Urinary bladder (tissue), 4 donors: ENCODE measurements at places on chromosomes 7 and 10. TPM values are rescaled to one million over a fixed set of nuclear protein-coding genes. Genes with fewer than 3 reads are reported as not detected.

The TRIP6 gene
- 80.0 TPM for polyA plus RNA-seq

The RBP3 gene
- polyA plus RNA-seq = not detected

The RBP4 gene
- polyA plus RNA-seq = 40.6 TPM

The FAM131B gene
- 3.2 TPM for polyA plus RNA-seq

The UCN3 gene
- polyA plus RNA-seq = not detected

The CXCL12 gene
- polyA plus RNA-seq = 49.2 TPM

The SLC18A3 gene
- polyA plus RNA-seq = 0.70 TPM

The WNT8B gene
- 0.08 TPM for polyA plus RNA-seq

The ELN gene
- polyA plus RNA-seq = 191 TPM

The GIMAP8 gene
- 14.3 TPM for polyA plus RNA-seq

The COA1 gene
- polyA plus RNA-seq = 28.2 TPM

The FAM25A gene
- not detected for polyA plus RNA-seq

The PNLIP gene
- 0.11 TPM for polyA plus RNA-seq

The SORBS1 gene
- polyA plus RNA-seq = 697 TPM

The LFNG gene
- polyA plus RNA-seq = 10.7 TPM

The MSMB gene
- polyA plus RNA-seq = 1.1 TPM

The HYAL4 gene
- polyA plus RNA-seq = not detected

DNA sequence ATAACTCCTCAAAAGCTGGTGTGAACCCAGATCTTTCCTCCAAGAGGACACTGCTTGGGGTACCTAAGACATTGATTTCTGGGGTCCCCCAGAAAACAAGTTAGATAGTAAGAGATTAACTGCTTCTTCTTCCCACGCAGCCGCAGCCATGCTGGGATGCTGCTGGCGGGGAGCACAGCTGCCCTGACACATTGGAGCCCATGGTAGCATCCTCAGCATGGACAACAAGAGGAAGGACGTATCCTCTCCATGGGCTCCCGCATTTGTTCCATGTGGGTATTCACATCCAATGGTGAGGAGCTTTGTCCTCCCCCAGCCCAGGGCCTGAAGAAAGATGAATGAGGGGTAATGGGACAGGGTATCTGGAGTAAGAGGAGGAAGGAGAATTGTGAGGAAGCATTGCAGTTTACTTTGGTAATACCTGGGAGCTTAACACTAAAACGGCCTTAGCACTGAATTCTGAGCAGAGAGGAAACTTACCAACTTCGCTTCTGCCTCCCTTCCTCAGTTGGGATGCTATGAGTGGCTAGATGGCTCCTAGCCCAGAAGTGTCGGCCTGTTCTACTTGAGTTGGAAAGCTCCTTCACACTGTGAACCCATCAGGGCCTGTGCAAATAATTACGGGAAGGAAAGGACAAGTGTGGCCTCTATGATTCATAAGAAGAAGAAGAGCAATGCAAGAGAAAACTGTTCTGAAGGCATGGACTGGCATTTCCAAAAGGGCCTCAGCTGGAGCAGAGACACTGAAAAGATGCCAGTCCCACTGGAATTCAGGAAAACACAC, 43.9 kb downstream of the C10orf120 start:
- DNase-seq = no peak

DNA sequence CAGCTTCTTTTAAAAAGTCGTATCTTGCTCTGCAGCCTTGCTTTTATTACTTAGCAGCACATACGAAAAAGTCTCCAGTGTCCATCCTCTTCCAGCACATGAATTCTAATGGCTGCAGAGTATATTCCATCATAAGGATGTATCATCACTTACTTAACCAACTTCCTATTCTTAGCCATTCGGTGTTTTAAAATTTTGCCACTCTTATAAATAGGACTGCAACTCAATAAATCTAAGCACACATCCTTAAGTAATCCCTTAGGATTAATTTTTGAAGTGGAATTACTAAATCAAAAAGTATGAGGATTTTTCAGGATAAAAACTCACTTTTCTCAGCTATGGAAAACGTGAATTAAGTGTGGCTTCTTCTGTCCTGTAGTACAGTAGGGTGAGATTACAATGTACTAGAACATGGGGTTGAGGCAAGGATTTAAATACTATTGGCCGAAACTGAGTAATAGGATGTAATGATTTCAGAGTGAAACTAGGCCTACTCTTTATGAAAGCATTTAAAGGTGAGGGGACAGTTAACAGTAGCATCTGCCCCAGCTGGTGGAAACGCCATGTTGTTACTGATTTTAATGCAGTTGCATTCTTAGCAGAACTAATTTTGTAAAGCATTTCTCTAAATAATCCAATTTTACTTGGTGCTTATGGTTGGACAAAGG, 1035.5 kb downstream of the LRMDA start:
- no peak for DNase-seq

DNA sequence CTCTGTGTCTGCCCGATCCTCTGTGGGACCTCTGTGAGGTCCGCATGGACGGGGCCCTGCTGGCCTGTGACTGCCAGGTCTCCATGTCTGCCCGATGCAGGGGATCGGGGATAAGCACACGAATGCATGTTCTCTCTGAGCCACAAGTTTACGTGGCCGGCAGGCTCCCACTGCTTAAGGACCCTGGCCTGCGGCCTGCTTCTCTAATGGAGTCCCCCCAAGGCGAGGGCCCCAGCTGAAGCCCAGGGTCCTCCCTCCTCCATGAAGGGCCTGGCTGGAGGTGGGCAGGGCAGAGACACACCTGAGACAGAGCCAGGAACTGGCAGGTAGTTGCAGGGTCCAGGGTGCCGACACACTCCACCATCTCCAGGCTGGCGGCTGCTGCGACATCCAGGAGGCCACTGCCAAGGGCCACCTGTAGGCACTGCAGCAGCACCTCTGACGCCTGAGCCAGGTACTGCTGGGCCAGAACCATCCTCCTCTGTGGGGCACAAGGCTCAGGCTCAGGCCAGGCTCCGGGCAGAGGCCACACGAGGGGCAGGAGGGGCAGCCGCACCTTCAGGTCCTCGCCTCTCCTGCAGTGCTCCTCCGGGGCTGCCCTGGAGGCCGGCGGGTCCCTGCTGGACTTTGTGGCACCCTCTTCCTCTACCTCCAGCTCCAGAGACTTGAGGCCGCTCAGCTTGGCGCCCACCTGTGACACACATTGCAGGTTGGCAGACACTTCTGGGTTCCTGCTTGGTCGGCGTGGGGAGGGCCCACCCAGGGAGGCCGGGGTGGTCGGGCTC, 60.9 kb upstream of the NKX6-2 start:
- DNase-seq = no peak

GRCh38 chr7:44310221-44310848, 15.1 kb downstream of the CAMK2B start:
- no peak for DNase-seq

DNA sequence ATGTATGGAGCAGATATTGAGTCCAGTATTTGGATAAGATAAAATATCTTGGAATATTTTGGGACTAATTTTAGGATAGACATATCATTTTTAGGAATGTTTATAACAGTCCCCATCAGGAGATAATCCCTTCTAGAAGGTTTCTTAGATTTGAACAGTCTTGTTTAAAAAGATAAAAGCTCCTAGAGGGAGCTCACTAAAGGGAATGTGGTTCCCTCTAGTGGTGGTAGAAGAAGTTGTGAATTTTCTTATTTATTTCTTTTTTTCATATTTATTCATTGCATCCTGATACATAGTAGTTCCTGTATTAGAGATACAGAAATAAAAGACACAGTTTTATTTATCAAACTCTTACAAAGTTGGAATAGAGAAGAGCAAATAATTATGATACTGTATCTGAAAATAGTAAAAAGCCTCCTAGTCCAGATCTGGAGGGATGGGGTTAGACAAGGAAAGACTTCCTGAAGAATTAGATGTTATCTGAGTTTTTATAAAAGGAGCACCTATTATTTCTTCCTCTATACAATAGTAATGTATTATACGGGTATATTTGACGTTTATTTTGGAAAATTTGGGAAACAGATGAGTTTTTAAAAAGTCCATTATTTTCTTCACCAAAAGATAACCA, 24.5 kb upstream of the KLF14 start:
- no peak for DNase-seq

DNA sequence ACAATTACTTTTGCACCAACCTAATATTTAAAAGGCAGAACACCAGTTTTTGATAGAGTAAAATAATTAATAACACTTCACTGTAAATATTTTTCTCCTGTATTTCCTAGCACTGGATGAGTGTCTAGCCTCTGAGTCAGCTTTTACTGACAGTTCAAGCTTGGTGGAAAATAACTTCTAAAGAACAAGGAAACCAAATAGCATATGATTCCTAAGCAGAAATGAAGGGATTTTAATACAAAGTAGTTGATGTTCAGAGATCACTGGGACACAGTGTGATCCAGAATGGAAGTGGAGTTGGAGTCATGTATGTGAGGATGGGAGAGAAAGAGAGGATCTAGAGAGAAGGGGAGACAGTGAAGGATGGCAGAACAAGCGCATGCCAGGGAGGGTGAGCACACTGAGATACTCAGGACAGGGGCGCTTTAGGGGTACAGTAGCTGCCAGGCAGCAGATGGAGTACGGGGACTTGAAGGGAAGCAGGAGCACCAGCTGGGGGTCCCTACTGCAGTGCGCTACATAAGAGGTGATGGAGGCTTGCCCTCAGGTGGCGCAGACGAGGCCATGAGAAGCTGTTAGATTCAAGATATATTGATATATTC, 117.9 kb upstream of the KLF6 start:
- no peak for DNase-seq

- DNase-seq = no peak
Measured at GRCh38 chr10:80599424-80599847, 61.7 kb downstream of the SH2D4B start.

- no peak for DNase-seq
Measured at GRCh38 chr7:116393654-116394053, 105.9 kb upstream of the CAV2 start.

DNA sequence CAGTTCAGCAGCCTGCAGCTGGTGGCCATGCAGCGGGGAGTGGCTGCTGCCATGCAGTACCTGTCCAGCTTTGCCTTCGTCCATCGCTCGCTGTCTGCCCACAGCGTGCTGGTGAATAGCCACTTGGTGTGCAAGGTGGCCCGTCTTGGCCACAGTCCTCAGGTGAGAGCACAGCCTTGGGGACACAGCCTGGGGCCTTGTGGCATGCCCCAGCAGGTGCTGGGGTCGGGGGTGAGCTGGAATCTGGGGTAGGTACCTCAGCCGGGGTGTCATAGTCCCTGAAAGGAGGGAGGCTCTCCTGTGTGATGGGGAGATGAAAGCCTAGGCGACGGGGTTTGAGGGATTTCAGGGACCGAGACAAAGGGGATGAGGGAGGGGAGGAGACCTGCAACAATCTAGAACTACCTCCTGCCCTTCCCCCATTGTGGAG, 14.1 kb downstream of the EPHB6 start:
- no peak for DNase-seq

DNA sequence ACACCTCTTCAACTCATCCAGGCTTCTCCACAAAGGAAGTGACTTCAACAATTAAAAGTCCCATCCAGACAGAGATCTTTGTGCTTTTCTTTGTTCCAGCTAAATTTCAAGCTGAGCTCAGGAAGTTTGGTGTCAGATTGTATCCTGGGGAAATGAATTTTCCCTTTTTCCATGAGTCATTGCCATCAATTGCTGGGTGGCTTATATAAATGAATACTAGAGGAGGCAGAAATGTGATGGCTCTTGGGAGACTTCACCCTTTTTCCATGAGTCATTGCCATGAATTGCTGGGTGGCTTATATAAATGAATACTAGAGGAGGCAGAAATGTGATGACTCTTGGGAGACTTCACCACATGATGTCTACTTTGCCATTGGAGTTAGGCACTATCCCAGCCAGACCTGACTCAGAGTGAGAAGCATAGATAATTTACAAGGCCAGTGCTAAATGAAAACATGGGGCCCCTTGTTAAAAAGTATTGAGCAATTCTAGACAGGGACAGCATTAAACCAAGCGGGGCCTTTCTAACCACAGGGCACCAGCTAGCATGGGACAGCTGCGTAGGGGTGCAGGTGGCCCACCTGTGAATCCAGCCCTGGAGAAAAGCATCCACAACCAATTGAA, 339.2 kb upstream of the PODXL start:
- no peak for DNase-seq

- no peak for DNase-seq
Measured at GRCh38 chr10:25877296-25877695, 56.7 kb upstream of the MYO3A start.

- no peak for DNase-seq
Measured at GRCh38 chr7:37337522-37337921, 111.1 kb downstream of the ELMO1 start.

- no peak for DNase-seq
Measured at GRCh38 chr7:138919911-138920310, 61.3 kb downstream of the KIAA1549 start.

DNA sequence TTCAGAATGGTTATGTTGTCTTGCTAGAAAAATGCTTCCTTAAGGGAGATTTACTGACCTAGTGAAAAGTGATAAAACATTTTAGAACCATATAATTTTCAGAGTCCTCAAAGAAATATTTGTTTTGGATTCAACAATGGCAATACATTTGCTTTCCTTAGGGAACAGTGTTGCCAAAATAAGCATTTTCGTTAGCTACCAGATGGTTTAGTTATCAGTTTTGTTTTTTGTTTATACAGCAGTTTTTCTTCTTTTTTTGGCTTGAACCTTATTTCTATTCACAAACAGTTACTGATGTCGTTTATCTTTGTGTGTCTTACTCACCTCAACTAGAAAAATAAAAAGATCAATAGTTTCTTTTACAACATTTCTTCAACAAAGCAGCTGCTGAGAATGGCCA, 48.6 kb downstream of the EXOC4 start:
- DNase-seq = no peak

GRCh38 chr10:73974309-73974946, 23.5 kb upstream of the VCL start:
- no peak for DNase-seq

DNA sequence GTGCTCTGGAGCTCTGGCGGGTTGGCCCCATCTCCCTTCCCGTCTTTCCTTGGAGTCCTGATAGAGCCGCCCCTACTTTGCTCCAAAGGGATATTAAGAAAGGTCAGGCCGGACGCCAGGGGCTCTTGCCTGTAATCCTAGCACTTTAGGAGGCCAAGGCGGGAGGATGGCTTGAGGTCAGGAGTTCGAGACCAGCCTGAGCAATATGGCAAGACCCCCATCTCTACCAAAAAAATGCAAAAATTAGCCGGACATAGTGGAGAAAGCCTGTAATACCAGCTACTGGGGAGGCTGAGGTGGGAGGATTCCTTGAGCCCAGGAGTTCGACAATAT, 313 bp upstream of the MLXIPL start:
- no peak for DNase-seq

DNA sequence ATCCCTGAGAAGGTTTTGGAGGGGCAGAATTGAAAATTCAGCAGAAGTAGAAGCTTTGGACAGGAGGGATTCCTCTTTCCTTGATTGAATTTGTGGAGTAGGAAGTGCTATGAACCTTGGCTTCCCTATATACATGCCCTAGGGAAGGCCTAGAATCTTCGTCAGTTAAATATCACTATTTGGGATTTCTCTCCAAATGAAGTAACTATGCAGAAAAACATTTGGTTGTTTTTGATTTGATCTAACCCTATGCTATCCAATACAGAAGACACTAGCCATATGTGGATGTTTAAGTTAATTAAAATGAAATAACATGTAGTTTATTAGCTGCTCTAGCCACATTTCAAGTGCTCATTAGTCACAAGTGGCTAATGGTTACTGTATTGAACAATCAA, 15.7 kb downstream of the ANLN start:
- no peak for DNase-seq

- no peak for DNase-seq
Measured at GRCh38 chr10:117535298-117536071, 7.1 kb upstream of the EMX2 start.
